ENCODE measurements at places on chromosomes 1 and 21.

DNA sequence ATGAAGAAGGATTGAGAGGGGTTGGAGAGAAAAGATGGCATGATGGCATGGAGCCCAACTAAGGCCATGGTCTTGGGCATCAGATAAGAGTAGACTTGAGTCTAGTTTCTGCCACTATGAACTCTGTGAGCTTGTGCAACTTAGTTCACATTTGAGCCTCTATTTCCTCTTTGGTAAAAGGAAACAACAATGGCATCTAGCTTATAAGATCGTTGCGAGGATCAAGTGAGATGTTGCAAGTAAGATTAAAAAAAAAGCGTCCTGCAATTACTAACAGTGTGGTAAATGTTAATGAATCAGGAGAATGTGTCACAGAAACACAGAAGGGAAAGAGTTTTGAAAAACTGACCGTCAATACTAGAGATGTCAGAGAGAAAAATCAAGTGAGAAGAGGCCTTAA, 202.9 kb upstream of the FGGY start:
- DNase-seq: no peak

DNA sequence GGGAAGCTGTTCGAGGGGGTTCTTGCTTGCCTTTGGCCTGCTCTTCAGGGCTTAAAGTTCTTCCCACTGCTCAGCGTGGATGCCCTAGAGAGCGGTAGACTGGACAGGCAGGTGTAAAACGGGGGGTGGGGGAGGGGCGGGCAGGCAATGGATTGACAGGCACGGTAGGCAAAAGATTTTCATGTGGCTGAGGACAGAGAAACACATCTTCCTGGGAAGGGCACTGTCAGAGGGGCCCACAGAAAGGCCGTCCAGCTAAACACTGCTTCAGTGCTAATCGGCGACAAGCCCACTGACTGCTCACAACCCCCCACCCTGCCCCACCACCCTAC, 412 bp downstream of the ABCA4 start:
- no peak for DNase-seq

DNA sequence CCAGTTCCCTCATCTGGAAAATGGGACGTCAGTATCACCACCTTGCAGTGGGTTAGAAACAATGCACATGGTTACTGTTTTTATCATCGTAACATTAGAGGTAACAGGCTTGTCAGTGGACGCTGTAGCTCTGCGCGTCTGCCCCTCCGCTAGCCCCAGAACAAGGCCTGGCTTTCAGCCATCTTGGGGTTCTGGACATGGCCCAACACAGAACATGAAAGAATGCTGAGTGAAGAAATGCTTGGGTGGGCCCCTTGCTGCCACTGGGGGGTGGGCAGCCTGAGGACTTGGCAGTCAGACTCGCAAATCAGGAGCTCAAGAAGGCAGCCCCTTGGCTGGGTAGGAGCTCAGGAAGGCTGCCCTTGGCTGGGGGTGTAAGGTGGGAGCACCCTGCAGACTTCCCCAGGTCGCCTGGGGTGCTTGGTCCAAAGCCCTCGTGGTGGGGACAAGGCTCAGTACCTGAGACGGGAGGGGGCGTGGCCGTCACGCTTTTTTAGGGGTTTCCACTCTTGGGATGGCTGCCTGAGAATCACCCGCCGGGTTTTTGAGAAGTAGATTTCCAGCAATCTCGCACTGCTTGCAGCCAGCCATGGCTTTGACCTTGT, 51.7 kb downstream of the SLC37A1 start:
- DNase-seq: no peak

DNA sequence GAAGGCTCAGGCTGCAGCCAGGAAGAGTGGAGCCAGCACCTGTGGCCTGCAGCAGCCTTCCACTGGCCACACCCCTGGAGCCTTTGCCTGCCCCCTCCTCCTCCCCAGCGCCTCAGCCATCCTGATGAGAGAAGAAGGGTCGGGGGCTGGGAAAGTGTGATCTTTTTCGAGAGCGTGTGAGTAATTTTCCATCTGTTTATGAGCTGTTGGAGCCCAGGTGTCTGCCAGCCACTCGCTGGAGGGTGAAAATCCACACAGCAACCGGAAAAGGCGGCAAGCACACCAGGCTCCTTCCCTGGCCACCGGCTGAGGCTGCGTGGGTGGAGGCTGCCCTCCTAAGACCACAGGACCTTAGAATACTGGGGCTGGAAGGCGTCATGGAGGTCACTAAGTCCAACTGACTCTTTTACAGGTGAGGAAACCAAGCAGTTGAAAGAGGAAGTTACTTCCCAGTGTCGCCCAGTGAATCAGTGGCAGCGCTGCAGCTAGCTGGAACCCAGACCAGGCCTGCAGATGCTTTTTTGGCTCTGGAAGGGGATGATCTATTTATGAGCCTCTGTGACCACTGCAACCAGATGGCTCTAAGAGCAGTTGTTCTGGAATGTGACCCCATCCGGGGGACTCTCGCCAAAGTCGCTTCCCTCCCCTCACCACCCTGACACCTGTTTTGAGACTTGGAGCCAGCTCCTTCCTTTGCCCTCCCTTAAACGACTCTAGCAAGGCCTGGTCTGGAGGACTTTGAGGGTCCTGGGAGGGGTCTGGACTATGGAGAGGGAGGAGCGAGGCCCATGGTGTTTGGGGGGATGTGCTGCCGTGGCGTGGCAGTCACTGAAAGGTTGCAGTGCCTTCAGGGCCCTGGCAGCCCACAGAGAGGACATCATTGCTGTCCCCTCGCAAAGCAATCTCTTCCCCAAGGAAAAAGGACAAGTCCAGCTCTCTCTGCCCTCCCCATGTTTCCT, 54.5 kb downstream of the LGR6 start:
- no peak for DNase-seq

GRCh38 chr1:158003406-158003800, 10.0 kb downstream of the KIRREL1 start:
- DNase-seq: no peak

DNA sequence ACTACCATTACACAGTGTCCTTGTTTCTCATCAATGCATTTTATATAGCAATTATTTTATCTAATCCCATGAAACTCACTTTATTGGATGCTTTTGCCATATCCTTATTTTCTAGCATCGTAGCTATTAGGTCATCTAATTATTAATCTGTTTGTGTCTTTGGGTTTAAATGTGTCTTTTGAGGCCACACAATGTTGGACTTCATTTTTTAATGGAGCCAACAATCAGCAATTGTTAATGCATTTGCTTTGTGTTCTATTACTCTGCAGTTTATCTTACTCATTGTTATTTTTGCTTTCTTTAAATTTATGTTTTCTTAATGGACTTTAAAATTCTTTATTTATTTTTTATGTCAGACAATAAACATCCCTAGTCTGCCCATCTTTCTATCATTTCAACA, 1.8 kb upstream of the HSD11B1 start:
- no peak for DNase-seq

GRCh38 chr1:162283657-162284056, 93.0 kb downstream of the SPATA46 start:
- DNase-seq: no peak

DNA sequence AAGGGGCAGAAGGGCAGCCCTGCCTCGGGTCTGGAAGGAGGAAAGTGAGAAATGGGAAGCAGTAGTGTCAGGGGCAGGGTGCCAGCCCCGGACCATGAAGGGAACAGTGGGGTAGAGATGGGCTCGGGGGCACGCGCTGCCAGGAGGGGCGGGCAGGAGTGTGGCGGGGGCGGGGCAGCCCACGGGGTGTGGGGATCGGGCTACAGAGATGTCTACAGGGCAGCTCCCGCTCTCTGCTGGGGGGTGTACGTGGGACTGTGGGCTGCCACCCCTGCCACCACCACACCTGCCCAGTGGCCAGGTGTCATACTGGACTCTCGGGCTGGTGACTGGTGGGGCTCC, 7.4 kb downstream of the ARHGEF16 start:
- no peak for DNase-seq

Data from NCI-H2107 (cell line).